COR-L47 (cell line): ENCODE measurements at places on chromosomes 13 and 19.

GRCh38 chr19:7744199-7744786 is 3.0 kb downstream of the CD209 start:
- DNase-seq, result no peak

- DNase-seq, result no peak
These were observed 34.0 kb downstream of the CERS4 start for GRCh38 chr19:8243146-8243545.

DNA sequence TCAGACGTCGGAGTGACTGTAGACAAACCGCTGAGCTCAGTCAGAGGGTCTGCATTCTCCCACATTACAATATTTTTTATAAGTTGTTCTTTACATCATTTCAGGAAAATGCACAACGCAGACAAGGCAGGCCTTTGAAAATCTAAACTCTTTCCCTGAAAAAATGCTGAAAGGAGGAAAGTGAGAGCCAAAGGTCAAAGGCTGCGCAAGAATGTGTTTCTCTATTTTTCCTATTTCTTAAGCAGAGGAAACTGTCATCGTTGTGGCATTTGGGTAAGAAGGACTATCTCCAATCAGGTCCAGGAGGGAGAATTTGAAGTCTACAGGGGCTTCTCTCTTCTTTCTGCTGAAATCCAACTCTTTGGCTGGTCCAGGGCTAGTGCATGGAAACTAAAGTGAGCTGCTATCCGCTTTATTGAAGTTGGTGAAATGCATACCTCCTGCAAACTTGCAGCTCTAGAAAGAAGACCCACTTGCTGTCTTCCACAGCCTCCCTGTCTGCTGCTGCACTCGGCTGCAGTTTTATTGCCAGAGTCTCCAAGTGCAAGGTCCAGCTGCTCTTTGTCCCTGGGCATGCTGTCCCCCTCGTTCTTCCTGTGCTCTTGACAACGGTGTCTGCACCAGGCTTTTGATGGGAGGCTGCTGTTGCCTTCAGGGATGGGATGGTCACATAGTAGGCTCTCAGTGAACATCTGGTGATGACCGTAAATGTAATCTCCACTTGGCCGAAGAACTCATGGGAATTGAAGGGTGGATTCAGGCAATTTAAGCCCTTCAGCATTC is 31.2 kb downstream of the ZNF536 start:
- no peak for DNase-seq

- no peak for DNase-seq
These were observed 361.5 kb downstream of the RFC3 start for GRCh38 chr13:34179481-34179880.

- DNase-seq, result no peak
These were observed 9.4 kb downstream of the FCER2 start for GRCh38 chr19:7692417-7693088.

DNA sequence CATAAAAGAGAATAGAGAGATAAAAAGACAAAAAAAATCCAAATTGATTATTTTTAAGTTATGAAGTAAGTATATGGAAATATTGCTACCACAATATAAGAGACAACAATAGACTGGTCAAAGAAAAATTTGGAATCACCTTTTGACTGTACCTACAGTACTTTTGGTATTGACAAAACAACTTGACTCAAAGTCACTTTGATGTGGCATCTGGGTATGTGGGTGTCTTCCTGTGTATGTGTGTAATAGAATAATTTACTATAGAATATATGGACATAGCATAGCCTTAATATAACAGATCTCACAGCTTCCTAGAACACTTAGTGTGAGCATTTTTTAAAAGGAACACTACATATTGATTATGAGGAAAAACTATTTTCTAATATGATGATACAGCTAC is 1016.2 kb upstream of the PCDH20 start:
- DNase-seq, result no peak

DNA sequence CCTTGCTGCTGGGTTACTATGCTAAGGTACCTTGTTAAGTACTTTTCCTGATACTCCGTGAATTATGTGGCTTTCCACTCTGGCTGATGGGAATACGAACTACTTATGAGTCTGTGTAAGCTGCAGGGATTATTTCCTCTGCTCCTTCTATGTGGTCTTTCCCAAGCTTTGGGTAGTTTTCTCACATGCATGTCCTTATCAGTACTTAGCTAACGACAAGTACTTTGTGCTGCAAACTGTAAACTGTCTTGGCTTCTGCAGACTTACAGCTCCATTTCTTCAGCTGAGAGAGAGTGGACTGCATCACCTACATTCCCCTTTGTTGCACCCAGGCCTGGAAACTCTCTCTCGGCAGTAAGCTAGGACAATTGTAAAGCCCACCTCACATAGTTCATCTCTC is 76.6 kb downstream of the FGF9 start:
- DNase-seq, result no peak

DNA sequence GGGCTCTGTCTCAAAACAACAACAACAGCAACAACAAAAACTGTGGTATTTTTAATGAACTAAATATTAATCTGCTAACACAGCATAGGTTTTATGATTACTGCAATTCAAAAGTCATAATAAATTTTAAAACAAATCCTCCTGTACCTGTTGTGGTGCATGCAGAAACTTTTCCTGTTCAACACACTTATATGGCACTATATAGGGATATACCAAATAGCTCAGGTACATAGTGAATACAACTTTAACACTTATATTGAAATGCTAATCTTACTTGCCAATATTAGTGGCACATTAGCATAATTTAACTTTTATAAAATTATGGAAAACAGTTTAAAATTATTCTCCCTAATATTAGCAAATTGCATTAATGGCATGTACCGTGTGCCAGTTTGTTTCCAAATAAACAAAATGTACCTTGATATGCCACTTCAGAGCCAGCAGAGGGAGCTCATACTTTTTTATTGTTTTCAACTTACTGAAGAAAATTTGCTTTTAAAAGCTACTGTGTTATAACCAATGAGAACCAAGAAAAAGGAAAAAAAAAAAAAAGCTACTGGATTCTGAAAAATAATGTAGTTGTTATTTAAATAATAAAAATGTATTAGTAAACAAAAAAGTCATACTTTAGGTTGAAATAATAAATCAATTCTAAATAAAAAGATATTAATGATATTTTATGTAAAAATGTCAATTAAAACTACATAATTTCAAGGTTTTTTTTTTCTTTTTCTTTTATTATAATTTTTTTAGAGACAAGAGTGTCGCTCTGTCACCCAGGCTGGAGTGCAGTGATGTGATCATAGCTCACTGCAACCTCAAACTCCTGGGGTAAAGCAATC is 18.0 kb upstream of the RBM26 start:
- DNase-seq, result peak; percentile 21

DNA sequence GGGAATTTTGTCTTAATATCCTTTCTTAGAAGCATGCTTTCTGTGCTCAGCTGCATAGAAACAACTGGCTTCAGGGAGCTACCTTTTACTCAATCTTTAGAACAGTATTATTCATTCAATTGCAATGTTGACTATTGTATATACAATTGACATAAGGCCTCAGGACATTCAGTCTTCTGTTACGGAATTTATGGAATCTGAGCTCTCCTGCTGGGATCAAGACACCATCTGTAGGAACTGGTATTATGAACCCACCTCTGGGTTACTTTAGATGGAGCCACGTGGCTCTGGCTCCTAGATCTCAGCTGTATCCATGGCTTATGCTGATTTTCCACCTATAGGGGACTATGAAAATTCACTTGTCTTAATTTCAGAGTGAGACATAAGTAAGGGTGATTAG is 716.2 kb upstream of the GPC6 start:
- no peak for DNase-seq

GRCh38 chr13:39016087-39016486 is 21.8 kb downstream of the PROSER1 start:
- DNase-seq, result no peak

DNA sequence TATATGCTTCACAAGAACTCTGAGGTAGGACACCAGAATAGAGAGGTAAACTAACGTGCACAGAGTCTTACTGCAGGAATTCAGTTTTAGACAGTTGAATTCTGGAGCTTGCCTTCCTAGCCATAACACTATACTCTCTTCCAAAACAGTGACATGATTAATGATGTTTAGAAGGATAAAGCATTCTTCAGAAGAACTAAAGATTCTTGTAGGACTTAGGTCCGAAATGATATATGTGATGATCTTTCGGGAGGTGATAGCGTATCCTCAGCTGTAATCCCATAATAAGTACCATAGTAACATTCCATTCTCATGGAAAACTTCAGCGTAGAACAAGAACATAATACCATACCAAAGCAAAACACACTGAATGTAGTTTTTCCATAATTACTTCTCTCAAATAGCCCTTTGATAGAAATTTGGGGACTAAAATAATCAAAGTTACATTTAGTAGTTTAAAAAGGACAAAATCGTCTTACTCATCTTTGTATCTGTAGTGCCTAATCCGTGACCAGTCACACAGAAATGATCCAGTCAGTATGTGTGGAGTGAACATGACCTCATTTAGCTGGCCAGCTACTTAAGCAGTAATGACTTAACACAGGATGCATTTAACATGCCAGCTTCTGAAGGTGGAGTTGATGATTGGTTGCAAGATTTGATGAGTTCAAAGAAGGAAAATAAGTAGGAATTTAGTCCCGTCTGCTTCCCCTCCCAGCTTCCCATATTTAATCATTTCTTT is 38.4 kb downstream of the PIBF1 start:
- no peak for DNase-seq

- no peak for DNase-seq
These were observed 3.7 kb downstream of the WDR83 start for GRCh38 chr19:12670159-12670928.

GRCh38 chr13:50889317-50889716 is 20.3 kb upstream of the RNASEH2B start:
- DNase-seq, result no peak

GRCh38 chr19:31168106-31168625 is 181.1 kb downstream of the TSHZ3 start:
- no peak for DNase-seq

GRCh38 chr13:109348519-109349258 is 437.7 kb downstream of the IRS2 start:
- no peak for DNase-seq

GRCh38 chr19:38163419-38164290 is 60.4 kb downstream of the DPF1 start:
- no peak for DNase-seq

GRCh38 chr19:19185853-19186740 is 5.9 kb downstream of the BORCS8 start:
- DNase-seq, result peak; percentile 60

DNA sequence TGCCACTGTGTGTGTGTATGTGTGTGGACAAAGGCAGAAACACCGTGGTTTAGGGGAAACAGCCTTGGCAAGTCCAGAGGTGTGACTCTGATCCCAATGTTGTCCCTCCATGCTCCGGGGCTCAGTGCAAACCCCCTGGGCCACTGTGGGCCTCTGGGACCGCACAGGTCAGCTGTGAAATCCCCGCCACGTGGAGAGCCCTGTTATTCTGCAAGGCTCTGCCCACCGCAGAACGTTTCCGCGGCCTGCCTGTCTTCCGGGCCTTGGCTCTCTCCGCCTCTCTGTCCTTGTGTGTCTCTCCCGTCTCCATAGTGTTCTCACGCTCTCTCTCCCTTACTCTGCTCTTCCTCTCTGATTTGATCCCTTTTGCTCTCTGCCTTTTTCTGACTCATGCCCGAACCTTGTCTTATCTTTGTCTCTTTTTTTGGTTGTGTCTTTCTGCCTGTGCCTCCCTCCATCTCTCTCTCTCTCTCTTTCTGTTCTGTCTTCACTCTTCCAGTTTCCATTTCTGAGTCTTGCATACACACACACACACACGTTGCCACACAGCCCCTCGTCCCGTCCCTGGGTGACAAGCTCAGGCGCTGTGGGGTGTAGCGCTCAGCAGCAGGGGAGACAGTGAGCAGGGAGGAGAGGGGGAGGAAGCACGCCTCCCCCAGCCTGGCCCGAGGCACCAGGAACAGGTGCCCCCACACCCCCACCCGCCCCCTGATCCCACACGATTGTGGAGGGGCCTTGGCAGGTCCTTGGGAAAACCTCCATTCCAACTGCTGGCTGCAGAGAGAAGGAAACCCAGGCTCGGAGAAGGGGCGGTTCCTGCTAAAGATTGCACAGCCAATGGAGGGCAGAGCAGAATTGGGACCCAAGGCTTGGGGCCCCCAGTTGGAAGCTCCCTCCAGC is 3.0 kb downstream of the TTYH1 start:
- no peak for DNase-seq

DNA sequence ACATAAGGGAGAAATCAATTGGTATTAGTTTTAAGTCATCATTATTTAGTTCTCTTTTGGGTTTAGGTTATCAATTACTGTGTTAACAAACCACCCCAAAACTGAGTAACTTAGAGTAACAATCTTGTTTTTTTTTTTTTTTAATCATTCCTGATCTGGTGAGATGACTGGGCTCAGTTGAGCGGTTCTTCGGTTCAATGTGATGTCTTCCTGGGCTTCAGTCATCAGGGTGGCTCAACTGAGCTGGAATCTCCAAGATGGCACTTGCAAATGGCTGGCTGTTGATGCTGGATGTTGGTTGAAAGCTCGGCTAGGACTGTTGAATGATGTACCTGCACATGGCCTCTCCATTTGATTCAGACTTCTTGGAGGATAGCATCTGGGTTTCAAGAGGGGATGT is 3.2 kb upstream of the TARM1 start:
- DNase-seq, result no peak

DNA sequence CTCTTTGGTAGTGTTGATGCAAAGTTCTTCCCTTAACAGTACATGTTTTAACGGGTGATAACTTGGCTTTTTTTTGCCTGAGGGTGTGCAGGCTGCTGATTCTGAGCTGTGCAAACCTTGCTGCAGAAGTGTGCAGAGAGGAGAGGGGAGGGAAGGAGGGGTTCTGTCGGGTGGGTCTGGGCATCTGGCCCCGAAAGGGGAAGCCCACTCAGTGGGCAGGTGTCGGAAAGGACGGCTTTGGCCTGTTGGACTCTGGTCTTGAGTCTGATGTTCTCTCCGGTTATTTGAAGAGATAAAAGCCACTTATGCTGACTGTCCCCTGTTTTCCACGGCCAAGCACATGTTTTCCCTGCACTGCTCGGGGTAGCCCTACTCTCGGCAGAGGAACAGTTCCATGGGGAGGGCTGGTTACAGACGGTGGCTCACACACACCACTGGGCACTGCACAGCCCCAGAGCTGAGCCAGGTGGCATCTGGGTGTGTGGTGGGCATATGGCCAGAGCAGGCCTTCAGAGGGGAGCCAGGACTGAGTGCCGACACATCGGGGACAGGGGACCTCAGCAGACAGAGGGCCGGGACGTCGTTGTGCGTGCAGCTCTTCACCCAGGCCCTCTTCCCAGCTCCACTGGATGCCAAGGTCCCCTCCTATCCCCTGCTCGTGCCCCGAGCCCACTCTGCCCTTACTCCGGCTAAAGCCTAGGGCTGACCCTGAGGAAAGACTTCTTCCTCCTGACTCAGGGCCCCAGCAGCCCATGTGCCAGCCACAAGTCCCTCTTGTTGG is 93.2 kb downstream of the TEX29 start:
- DNase-seq, result peak; percentile 39

GRCh38 chr19:13588957-13589833 is 82.9 kb upstream of the CACNA1A start:
- DNase-seq, result peak; percentile 21

DNA sequence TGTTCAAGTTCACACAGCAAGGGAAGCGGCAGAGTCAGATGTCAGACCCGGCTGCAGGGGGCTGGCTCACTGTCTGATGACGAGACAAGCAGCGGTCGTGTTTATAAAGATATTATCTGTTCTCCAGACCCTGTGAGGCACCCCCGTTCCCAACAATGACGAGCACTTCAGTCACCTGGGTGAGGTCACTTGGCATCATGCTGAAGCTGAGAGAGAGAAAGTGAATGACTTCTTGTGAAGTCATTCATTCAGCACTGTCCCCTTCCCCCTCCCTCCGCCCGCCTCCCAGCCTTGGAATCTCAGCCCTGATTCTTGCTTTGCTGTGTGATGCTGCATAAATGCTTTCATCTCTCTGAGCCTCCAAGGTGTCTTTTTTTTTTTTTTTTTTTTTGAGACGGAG is 4.9 kb upstream of the LYPD3 start:
- no peak for DNase-seq

GRCh38 chr19:11519138-11519537 is 9.8 kb downstream of the ECSIT start:
- DNase-seq, result no peak
